ENCODE measurements at places on chromosomes 6 and 20.

DNA sequence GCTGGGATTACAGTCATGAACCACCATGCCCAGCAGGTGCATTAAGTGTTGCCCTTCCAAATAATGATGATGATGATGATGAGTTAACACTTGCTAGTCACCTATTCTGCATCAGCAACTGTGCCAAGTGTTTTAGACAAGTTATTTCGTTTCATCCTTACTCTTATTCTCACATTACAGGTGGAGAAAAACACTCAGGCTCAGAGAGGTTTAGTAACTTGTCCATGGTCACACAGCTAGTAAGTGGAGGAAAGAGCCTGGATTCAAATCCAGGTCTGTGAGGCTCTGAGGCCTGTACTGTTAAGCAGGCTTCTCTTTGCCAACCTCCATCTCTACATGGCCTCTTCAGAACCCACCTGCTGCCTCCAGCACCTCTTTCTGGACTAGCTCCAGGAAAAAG, 70.8 kb downstream of the MDGA1 start:
- no peak for DNase-seq

DNA sequence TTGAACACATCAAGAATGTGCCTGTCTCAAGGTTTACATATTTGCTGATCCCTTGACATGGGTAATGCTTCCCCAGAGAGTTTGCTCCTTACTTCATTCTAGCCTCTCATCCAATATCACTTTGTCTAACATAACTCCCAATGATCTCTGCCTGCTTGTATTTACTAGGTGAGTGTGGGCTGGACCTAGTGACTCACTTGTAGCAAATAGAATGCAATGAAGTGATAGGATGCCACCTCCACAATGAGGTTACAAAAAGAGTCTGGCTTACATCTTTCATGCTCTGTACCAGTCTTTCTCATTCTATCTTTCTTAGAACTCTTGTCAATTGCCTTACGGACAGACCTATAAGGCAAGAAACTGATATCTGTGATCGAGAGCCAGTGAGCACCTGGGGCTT, 44.9 kb upstream of the TMEM200A start:
- no peak for DNase-seq

- no peak for DNase-seq
Measured at GRCh38 chr6:47536816-47537401, 59.3 kb downstream of the CD2AP start.

GRCh38 chr6:129908858-129909257, 47.7 kb upstream of the TMEM244 start:
- DNase-seq, result no peak

GRCh38 chr6:125193208-125193607, 39.6 kb downstream of the TPD52L1 start:
- no peak for DNase-seq

DNA sequence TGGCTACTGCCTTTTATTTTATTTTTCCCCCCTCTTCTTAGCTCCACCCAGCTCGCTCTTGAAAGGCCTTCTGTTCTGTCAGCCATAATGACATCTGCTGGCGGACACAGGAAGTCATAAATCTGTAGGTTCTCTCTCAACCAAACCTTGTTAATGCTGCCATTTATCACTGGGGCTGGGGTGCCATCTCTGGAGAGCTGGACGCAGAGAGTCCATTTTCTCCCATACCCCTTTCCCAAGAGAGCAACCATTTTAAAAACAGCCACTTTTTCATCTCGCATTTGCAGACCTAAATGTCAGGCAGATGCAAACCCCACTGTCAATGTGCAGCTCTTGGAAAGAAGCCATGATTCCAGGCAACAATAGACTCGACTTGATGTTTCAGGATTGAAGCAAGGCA, 13.0 kb upstream of the TSHZ2 start:
- no peak for DNase-seq
